ENCODE measurements at places on chromosomes 6 and 20.
A peak's percentile ranks its signal among the peaks of the same experiment; 100 is the strongest.

DNA sequence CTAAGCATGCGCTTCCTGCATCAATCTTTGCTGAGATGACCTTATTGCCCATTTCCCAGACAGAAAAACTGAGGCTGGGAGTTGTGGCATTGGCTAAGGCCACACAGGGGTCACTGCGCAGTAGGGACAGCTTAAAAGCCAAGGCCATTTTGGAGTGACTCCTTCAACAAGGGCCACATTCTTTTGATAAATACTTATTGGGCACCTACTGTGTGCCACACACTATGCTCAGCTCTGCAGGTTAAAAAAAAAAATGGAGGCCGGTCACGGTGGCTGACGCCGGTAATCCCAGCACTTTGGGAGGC lies 108.6 kb downstream of the CEBPB start:
- no peak for DNase-seq
- 0 out of 2 replicates have a peak, but pooled peaks cover 6% of the 10 kb centered on the region for H3K4me1 ChIP-seq
- H3K27me3 ChIP-seq: no peaks in the 10 kb centered on the region
- H3K4me3 ChIP-seq: no peak overlapping the region

- H3K4me1 ChIP-seq: peaks cover 46% of the 10 kb centered on the region
- no peaks in the 10 kb centered on the region for H3K27me3 ChIP-seq
- DNase-seq: peak; percentile 83
- H3K36me3 ChIP-seq: peaks cover 3% of the 10 kb centered on the region
- peak overlapping the region; percentile 71 for H3K27ac ChIP-seq
These were observed 40.3 kb upstream of the SIM1 start for GRCh38 chr6:100504786-100505737.

- no peak overlapping the region for H3K27ac ChIP-seq
- peaks cover 18% of the 10 kb centered on the region for H3K27me3 ChIP-seq
- H3K4me1 ChIP-seq: no peaks in the 10 kb centered on the region
- no peaks in the 10 kb centered on the region for H3K36me3 ChIP-seq
- no peak overlapping the region for H3K4me3 ChIP-seq
These were observed 55.2 kb downstream of the YTHDF1 start for GRCh38 chr20:63160641-63161175.

DNA sequence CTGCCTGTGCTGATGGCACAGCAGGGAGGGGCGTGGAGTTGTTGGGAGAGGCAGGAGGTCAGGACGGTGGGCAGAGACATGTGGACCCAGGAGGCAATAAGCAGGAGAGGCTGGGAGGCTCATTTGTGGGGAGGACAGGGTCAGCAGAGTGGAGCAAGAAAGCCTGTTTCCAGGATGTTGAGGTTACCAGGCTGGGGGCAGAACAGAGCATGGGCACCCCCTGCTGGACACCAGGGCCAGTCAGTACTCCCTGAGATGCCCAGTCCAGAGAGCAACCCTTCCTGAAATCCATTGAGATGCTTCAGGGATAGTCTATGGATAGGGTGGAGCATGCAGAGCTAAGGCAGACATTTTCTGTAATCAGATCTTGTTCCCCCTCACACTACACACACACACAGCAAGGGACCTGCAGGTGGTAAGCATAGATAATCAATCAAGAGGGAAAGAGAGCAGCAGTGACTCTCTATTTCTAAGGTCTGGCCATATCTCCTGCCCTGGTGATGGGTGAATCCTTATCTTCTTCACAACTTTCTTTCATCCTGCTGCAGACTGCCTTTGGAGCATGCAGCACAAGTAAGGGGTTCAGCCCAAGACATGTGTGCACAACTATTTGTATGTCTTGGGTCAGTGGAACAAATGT lies 41.7 kb downstream of the MOCS1 start:
- H3K27me3 ChIP-seq: no peaks in the 10 kb centered on the region
- H3K27ac ChIP-seq: no peak overlapping the region
- DNase-seq: peak; percentile 44
- H3K4me3 ChIP-seq: no peak overlapping the region
- H3K36me3 ChIP-seq: no peaks in the 10 kb centered on the region
- no peaks in the 10 kb centered on the region for H3K4me1 ChIP-seq

GRCh38 chr6:41371461-41371991 lies 36.1 kb downstream of the NCR2 start:
- no peak overlapping the region for H3K4me3 ChIP-seq
- peaks cover 5% of the 10 kb centered on the region for H3K4me1 ChIP-seq
- no peaks in the 10 kb centered on the region for H3K36me3 ChIP-seq
- no peak for DNase-seq
- H3K27ac ChIP-seq: no peak overlapping the region

DNA sequence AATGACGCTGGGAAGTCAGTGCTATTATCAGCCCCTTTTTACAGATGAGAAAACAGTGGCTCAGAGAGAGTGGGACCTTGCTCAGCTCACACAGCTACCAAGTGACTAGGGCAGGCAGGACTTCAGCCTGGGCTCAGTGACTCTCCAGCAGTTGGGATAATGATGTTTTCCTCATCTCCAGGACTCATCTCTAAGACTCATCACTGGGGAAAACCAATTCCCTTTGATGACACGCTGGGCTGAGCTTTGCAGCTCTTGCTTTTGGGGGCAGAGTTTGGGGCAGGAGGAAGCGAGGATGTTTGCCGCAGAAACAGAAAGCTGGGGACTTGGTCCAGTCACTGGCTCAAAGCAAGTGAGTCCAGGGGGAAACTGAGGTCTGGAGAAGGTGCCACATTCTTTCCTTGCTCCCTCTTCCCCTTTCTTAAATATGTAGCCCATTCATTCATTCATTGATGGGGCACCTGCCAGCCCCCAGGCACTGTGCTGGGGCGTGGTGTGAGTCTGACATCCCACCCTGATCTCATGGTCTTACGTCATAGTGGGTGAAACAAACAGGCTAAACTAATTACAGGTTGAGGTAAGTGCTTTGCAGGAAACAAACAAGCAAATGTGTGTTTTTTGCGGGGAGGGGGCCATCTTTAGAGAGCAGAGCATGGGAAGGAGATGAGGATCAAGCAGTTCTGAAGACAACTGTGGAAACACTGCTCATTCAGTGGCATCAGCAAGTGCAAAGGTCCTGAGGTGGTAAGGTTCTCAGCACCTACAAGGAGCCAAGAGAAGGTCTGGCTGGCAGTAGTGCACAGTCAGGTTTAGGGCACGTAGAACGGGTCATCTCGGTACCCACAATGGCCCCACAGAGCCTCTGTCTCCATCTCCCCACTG lies 74.4 kb upstream of the PMEPA1 start:
- H3K4me1 ChIP-seq: peaks cover 15% of the 10 kb centered on the region
- H3K27ac ChIP-seq: no peak overlapping the region
- no peaks in the 10 kb centered on the region for H3K27me3 ChIP-seq

- DNase-seq: peak; percentile 53
- H3K36me3 ChIP-seq: no peaks in the 10 kb centered on the region
- peaks cover 18% of the 10 kb centered on the region for H3K4me1 ChIP-seq
- no peaks in the 10 kb centered on the region for H3K27me3 ChIP-seq
- H3K4me3 ChIP-seq: no peak overlapping the region
These were observed 30.8 kb upstream of the FKBP1A start for GRCh38 chr20:1423625-1424106.

- no peak overlapping the region for H3K27ac ChIP-seq
- no peaks in the 10 kb centered on the region for H3K36me3 ChIP-seq
- no peak overlapping the region for H3K4me3 ChIP-seq
- H3K4me1 ChIP-seq: no peaks in the 10 kb centered on the region
- DNase-seq: no peak
- no peaks in the 10 kb centered on the region for H3K27me3 ChIP-seq
These were observed 67.6 kb downstream of the B3GAT2 start for GRCh38 chr6:70889270-70889669.

GRCh38 chr6:40406175-40406574 lies 181.0 kb downstream of the LRFN2 start:
- no peak overlapping the region for H3K27ac ChIP-seq
- H3K4me3 ChIP-seq: no peak overlapping the region
- DNase-seq: no peak

- no peaks in the 10 kb centered on the region for H3K36me3 ChIP-seq
- H3K27me3 ChIP-seq: no peaks in the 10 kb centered on the region
- H3K4me1 ChIP-seq: peaks cover 8% of the 10 kb centered on the region
These were observed 13.0 kb downstream of the ALDH8A1 start for GRCh38 chr6:134936931-134937330.

- H3K27me3 ChIP-seq: peaks cover 47% of the 10 kb centered on the region
- no peaks in the 10 kb centered on the region for H3K4me1 ChIP-seq
- DNase-seq: no peak
- no peaks in the 10 kb centered on the region for H3K36me3 ChIP-seq
- no peak overlapping the region for H3K27ac ChIP-seq
These were observed 91.0 kb downstream of the SLC2A10 start for GRCh38 chr20:46800409-46800804.

GRCh38 chr20:362271-363254 lies 15.7 kb downstream of the NRSN2 start:
- no peak overlapping the region for H3K4me3 ChIP-seq
- peak overlapping the region; percentile 86 for H3K27ac ChIP-seq
- peaks cover 52% of the 10 kb centered on the region for H3K4me1 ChIP-seq
- peak; percentile 99 for DNase-seq

DNA sequence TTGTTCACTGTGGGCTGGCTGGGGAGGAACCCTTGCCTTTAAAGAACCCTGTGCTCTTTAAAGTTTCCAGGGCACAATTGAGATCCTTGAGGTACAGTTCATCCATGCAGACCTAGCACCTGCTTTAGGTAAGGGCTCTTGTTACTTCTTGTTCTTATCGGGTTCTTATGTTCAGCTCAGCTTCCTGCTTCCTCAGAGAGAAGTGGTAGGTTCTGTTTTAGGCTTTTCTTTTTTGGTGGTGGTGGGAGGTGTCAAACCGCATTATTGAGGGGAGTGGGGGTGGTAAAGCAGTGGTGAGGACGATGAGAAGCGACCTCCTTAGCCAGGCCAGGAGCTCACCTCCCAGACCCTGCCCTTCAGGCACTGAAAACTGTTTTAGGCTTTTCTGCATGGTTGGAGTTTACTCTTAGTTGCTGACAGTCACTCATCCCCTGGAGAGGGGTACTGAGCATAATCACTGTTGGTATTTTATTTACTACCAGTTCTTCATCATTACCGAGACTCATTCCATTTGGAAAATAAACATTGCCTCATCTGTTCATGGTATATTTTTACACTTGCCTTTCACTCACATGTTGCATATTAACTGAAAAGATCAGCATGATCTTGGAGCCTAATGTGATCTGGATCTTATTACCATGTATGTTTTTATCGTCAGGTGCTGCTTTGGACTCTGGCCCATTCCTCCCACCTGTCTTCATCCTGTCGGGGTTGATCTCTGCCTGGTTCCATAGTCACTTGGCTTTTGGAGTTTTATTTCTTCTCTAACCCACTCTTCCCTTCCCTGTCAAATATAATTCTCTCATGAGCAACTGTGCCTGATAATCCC lies 35.4 kb downstream of the SLC16A10 start:
- H3K4me1 ChIP-seq: no peaks in the 10 kb centered on the region
- H3K36me3 ChIP-seq: no peaks in the 10 kb centered on the region
- no peak overlapping the region for H3K27ac ChIP-seq
- no peak overlapping the region for H3K4me3 ChIP-seq

DNA sequence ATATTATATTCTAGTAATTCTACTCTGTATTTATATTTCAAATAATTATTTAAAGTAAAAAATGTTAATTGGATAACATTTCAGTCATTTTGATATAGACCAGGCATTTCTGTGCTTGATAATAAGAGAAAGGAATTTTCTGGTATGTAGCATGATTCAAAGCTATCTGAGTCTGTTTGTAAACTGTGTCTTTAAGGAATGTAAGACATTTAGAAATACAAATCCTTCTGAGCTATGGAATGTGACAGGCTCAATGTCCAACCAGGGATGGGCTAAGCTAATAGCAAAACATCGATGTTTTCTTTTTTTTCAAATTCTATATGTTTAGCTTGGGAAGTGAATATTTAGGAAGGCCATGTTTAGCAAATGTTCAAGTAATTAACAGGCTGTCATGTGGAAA lies 41.5 kb upstream of the FAM83B start:
- no peak overlapping the region for H3K4me3 ChIP-seq
- peaks cover 18% of the 10 kb centered on the region for H3K4me1 ChIP-seq
- no peaks in the 10 kb centered on the region for H3K36me3 ChIP-seq
- H3K27ac ChIP-seq: no peak overlapping the region
- no peak for DNase-seq
- no peaks in the 10 kb centered on the region for H3K27me3 ChIP-seq

- no peaks in the 10 kb centered on the region for H3K4me1 ChIP-seq
- H3K27me3 ChIP-seq: no peaks in the 10 kb centered on the region
- H3K36me3 ChIP-seq: no peaks in the 10 kb centered on the region
These were observed 244.3 kb downstream of the PTPRT start for GRCh38 chr20:42945234-42945994.

GRCh38 chr20:46914789-46915379 lies 20.2 kb downstream of the EYA2 start:
- peaks cover 30% of the 10 kb centered on the region for H3K27me3 ChIP-seq
- H3K4me1 ChIP-seq: no peaks in the 10 kb centered on the region
- DNase-seq: no peak
- H3K27ac ChIP-seq: no peak overlapping the region

DNA sequence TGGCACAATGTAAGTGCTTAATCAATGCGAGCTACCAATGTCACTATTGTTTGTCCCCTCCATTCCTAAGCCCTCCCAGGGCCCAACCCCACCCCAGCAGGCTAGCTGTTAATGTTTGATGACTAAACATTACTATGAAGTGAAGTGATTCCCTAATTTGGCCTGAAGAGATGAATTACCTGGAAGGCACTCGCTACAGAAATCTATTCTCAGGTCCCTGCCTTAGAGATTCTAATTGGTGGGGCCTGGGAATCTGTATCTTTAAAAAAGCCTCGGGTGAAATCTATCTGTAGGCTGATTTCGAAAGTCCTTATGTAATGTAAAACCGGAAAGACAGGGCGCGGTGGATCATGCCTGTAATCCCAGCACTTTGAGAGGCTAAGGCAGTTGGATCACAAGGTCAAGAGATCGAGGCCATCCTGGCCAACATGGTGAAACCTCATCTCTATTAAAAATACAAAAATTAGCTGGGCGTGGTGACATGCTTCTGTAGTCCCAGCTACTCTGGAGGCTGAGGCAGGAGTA lies 16.9 kb upstream of the SNAI1 start:
- H3K27me3 ChIP-seq: no peaks in the 10 kb centered on the region
- peaks cover 35% of the 10 kb centered on the region for H3K4me1 ChIP-seq
- H3K36me3 ChIP-seq: no peaks in the 10 kb centered on the region
- no peak overlapping the region for H3K4me3 ChIP-seq
- H3K27ac ChIP-seq: no peak overlapping the region
- DNase-seq: peak; percentile 33

GRCh38 chr6:18707714-18708439 lies 320.7 kb downstream of the RNF144B start:
- H3K27me3 ChIP-seq: peaks cover 59% of the 10 kb centered on the region
- no peaks in the 10 kb centered on the region for H3K4me1 ChIP-seq
- H3K4me3 ChIP-seq: no peak overlapping the region
- no peaks in the 10 kb centered on the region for H3K36me3 ChIP-seq
